ENCODE measurements at places on chromosomes 1 and 21.

DNA sequence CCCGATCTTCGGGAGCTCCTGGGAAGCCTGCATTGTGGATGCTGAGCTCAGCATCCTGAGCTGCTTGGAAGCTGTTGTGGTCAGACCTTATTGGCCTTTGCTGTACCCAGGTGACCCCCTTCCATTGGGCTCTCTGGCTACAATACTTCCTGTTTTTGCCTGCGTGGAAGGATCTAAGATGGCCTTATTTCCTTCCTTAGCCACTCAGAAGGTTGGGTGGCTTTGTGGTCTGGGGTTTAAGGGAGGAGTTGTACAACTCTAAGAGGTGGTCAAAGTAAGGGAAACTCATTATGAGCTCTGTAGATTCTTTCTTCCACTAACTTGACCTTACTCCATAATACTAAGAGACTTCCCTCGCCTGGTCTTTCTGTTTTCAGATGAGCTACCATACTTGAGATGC, 17.7 kb downstream of the PFKFB2 start:
- no peak for DNase-seq

DNA sequence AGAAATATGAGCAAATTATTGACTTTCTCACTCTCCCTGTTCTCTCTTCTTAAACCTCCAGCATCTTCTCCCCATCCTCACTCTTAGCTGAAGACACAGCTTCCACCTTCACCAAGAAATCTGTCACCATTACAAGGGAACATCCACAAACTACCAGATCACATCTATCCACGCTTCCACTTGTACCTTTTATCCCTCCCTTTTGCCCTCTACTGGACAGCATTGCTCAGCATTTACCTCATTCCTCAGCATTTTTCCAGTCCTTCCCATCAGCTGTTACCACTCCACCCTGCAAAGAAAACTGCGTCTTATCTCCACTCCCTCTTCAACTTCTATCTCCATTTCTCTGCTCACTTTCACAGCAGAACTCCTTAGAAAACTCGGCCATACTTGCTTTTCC, 42.6 kb downstream of the KCNJ6 start:
- DNase-seq: no peak

- DNase-seq: no peak
These were observed 4.2 kb downstream of the GOLPH3L start for GRCh38 chr1:150692720-150693119.

DNA sequence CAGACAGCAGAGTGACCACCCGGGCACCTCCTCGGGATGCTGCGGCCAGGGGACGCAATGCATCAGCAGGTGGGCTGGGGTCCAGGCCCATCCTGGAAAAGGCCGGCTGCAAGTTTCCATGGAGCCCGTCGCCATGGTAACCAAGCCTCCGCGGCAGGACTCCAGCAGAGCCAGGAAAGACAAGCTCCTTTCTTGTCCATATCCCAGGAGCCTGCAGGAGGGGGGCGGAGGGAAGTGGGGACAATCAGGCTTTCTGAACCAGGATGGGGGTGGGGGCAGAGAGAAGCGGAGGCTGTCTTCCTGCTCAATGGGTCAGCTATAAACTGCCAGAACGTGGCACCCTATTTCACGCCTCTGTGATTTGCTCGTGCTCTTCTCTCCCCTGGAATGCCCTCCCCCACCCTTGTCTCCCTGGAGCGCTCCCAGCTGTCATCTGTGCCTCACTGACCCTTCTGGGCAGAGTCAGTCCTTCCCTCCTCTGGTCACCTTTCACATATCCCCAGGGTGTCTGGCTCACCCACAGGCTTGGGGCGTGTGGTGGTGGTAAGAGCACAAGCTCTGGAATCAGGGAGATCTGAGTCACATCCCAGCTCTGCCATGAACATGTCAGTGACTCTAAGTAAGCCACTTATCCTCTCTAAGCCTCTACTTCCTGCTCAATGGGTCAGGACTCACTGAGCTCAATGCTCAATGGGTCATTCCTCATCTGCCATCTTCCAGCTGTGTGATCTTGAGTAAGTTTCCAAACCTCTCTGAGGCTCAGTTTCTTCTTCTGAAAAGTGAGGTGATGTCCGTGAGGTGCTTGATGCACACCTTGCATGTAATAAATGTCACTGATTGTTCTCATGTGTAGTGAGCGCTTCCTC, 58.9 kb upstream of the LAPTM5 start:
- DNase-seq: no peak

GRCh38 chr1:208837242-208837641, 593.1 kb upstream of the PLXNA2 start:
- no peak for DNase-seq

- no peak for DNase-seq
These were observed 45.3 kb upstream of the KCNE1 start for GRCh38 chr21:34557261-34557660.

- no peak for DNase-seq
These were observed 24.4 kb upstream of the AGBL4 start for GRCh38 chr1:50047916-50048694.

GRCh38 chr21:36030581-36031189, 29.6 kb downstream of the SETD4 start:
- DNase-seq: no peak

DNA sequence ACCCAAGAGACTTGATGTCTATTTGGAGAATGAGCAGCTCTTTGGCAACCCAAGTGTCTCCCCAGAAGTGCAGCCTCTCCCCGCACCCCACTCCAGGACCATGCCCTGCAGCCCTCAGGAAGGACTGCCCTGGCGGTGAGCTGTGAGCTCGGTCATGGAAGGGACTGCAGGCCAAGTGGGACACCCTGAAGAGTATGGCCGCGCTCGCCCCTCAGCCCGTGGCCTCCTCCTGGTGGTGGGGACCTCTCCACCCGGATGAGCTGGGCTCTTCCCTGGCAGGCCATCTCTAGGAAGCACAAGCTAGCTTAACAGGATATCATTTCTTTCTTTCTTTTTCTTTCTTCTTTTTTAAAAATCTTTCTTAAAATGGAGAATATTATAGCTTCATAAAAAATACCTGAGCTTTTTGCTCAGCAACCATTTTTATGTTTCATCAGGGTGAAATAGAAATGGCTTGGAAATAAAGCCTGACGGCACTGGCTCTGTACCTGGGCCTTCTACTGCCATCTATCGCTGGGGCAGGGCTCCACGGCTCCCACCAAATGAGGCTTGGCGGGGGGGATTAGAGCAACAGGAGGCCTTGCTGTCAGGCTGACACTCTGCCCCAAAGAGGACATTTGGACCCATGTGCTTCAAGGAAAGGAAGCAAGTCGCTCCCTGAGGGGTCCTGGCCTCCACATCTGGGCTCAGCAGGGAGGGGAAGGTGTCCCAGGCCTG, 296.2 kb upstream of the VAMP3 start:
- no peak for DNase-seq

DNA sequence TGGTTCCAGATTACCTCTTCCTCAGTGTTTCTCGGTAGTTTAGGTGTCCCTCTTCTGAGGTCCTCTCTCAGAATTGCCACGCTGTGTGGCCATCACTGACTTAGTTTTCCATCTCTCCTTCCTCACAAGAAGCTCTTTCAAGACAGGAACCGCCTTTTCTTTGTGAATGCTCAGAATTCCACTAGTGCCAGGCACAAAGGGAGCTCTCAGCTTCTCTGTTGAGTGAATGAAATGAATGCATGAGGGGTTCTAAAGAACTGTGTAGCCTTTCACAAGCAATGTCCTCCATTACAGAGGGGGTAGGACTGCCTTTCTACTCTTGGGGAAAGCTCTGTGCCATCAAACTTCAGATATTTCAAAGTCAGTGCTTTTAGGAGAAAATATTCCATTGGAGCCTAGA, 546.8 kb downstream of the RWDD3 start:
- DNase-seq: no peak

- DNase-seq: no peak
These were observed 28.8 kb downstream of the TTLL7 start for GRCh38 chr1:83970114-83970513.

GRCh38 chr1:228958121-228958520, 222.8 kb downstream of the RHOU start:
- DNase-seq: no peak

DNA sequence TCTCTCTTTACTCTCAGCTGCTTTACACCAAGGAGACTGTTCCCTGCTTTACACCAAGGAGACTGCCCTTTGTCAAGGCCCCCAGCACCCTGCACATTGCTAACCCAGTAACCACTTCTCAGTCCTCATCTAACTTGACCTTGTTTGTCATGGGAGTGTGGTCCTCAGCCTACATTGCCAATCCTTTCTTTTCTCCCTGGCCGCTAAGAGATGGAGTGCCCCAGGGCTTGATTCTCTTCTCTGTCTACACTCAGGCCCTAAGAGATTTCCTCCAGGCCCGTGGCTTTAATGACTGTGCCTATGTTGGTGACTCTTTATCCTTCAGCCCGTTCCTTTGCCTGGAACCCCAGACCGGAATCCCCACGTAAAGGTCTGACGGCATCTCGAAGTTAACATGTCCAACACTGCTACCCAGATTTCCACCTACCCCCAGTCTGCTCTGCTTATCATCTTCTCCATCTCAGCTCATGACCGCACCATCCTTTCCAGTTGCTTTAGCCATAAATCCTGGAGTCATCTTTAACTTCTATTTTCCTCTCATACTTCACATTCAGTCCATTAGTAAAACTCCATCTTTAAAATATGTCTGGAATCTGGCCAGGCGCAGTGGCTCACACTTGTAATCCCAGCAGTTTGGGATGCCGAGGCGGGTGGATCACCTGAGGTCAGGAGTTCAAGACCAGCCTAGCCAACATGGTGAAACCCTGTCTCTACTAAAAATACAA, 9.5 kb upstream of the SEMA4A start:
- DNase-seq: no peak

- no peak for DNase-seq
These were observed 277.3 kb downstream of the KAZN start for GRCh38 chr1:14875524-14876509.

DNA sequence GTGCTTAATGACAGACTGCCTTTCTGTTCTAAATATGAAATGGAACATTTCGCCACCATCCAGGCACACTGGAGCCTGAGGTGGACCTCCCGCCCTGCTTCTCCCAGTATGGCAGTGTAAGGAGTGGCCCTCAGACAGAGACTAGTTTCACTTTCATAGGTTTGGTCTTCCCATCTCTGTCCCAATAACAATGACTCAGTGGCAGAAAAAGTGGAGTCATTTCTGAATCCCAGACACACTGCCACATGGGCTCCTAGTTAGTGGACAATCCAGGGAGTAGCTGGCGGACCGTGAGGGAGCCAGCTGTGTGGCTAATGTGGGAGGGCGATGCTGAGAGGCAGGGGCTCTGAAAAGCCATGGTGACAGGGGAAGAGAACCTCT, 95.6 kb upstream of the TSPAN2 start:
- DNase-seq: no peak

Data from stimulated activated CD8-positive, alpha-beta memory T cell treated with anti-CD3 and anti-CD28 coated beads, Interleukin-4, amount 100 ng/mL, for 1 hour (primary cell).